ENCODE measurements at places on chromosomes 6 and 20. TPM values are rescaled to one million over a fixed set of nuclear protein-coding genes. Genes with fewer than 3 reads are reported as not detected.

- no peak for DNase-seq
These were observed 118.7 kb downstream of the SYNDIG1 start for GRCh38 chr20:24588047-24588635.

The TMC2 gene
- not detected for total RNA-seq

DNA sequence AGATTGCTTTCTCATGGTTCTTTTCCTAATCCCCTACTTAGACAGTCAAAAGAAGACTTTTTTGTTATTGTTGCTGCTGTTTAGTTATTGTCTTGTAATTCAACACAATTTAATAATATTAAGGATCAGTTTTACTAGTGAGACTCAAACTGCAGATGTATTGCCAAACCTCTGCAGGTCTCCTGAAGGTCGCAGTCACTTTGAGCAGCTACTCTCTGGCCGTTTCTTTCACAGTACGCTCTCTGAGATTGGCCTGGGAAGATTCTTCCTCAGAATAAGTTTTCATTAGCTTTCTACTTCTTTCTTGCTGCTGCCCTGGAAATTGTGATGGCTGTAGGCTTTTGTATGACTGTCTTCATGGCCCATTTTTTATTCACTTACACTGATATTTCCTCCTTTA, 930.8 kb downstream of the QKI start:
- DNase-seq: no peak

The JPH2 gene
- total RNA-seq: not detected

The ZBTB46 gene
- total RNA-seq: 0.39 TPM

DNA sequence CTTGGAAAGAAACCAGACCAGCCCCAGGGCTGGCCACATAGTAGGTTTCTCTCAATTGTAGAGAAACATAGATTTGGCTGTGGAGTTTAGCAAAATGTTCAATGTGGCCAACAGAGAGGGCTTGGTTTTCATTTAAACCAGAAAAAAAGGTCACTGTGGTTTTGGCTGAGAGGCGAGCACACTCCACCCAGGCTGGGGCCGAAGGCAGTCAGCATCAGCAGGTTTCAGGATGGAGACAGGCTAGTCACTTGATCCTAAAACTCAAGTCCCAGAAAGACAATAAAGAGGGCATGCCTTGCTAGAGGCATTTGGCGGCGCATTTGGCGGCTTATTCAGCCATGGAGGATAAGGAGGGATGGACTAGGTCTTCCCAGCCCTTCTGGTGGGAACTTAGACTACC, 73.1 kb downstream of the PRND start:
- no peak for DNase-seq

DNA sequence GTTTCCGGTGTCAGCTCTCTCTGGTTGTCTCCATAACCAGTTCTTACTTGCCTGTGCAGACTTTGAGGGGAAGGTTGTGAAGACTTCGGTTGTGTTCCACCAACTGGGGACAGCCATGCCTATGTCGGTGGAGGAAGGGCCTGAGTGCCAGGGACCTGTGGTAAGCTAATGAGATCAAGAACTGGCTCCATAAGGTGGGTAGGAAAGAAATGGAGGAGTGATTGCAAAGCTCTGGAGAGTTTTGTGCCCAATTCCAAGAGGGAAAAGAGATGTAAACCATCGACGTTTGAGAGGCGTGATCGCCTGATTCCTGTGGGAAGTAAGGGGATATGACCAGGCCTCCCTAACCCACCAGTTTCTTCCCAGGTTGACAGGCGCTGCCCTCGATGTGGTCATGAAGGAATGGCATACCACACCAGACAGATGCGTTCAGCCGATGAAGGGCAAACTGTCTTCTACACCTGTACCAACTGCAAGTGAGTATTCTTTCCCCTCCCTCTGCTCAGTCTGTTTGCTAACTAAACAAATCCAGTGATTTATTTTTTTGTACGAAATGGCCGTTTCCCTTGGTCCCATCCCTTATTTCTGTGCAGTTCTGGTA, 893 bp downstream of the POLR1H start:
- no peak for DNase-seq

The FAM217A gene
- not detected for total RNA-seq

DNA sequence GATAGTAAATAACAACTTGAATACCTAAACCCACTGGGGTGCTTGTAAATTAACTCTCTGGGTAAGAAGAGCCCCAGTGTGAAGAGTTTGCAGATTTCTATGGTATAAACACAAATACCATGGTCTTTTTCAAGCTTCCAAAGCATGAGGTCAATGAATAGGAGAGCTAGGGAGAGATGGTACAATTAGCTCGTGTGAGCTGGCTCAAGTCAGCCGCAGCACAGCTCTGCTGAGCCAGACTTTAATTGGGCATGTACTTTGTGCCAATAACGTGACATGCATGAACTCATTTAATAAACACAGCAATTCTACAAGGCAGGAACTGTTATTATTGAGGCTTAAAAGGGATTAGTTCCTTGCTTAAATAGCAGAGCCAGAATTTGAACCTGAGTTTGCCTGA, 684.2 kb downstream of the KIF16B start:
- no peak for DNase-seq

GRCh38 chr6:169291646-169292337, 38.1 kb upstream of the THBS2 start:
- DNase-seq: no peak

DNA sequence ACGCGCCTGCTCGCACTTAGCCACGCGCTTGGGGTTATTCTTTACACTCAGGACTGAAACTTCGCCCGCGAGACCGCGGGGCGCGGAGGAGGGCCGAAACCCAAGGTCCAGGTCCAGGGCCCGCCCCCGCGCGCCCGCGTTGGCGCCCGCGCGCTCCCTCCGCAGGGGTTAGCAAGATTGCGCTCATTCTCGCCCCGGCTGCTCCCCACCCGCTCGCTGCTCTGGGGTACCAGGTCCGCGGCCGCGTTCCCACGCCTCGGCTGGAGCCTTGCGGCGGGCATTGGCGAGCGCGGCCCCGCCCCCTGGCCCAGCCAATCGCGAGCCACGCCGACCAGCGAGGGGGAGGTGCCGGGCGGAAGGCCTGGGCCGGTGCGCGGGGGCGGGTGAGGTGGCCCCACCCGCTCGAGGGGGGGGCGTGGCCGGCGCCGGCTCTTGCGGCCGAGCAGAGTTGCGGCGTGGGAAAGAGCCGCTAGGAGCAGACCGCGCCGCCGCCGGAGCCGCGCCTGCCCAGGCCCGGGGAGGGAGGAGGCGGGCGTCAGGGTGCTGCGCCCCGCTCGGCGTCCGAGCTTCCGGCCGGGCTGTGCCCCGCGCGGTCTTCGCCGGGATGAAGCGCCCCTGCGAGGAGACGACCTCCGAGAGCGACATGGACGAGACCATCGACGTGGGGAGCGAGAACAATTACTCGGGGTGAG, at the start of gene HEY2:
Gene HEY2, plus strand, starts transcription at position 460 of the 692 bp plus-strand sequence. Its CDS starts 145 bp downstream, at position 605.
- peak; percentile 70 for DNase-seq

Measured in CD8-positive, alpha-beta memory T cell (primary cell).